Hematopoietic multipotent progenitor cell treated with erythropoietin and hydrocortisone succinate and interleukin-3 and kit ligand, for 8 days (in vitro differentiated cells): ENCODE measurements at places on chromosomes 13 and 19.
A peak's percentile ranks its signal among the peaks of the same experiment; 100 is the strongest.

DNA sequence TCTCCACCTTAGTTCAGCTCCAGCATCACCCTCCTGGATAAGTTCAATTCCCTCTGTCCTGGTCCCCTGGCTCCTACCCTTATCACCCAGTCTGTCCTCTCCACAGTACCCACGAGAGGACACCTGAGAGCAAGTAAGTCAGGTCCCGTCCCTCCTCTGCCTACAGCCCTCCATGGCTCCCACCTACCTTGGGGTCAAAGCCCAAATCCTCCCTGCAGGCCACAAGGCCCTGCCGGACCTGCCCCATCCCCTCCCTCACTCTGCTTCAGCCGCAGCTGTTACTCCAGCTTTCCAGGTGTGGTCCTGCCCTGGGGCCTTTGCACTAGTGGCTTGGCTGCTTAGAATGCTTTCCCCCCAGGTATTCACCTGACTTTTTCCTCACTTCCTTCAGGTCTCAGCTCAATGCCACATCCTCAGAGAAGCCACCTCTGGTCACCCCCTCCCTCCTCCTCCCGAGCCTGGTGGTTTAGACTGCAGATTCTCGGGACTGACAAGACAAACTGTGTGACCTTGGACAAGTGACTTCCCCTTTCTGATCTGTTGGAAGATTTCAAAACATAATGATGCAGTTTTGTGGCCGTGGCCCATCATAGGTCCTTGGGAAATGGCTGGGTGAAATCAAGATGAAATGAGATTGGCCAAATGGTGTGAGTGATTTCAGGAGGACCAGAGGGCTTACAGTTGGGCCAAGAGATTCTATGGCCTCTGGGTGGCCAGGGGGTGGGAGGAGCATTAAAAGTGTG is 3.6 kb downstream of the TUBB4A start:
- DNase-seq = no peak

- DNase-seq = peak; percentile 11
Measured at GRCh38 chr13:80036845-80037504, 304.0 kb downstream of the SPRY2 start.

DNA sequence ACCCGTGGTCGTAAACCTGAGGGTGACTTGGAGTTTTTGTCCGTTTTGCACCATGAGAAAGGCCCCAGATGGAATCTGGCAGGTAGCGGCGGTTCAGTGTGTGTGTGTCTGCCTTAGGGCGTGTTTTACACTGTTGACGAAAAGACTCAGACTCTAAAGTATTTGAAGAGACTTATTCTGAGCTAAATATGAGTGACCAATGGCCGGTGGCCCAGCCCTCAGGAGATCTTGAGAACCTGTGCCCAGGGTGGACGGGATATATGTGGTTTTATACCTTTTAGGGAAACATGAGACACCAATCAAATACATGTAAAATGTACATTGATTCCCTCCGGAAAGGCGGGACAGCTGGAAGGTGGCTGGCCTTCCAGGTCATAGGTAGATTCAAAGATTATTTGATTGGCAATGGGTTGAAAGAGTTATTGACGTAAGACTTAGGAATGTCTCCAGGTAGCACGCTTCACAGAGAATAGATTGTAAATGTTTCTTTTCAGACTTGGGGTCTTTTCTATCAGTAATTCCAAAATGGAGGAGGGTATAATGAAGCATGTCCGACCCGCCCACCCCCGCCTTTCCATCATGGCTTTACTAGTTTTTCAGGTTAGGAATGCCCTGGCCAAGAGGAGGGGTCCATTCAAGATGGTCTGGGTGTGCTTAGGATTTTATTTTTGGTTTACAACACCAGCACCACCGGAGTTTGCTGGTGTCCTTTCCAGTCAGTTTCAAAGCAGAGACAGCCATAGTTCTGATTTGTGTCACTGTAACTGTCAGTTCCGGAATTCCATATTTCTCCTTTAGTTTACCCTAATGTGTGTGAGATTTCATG is 1.0 kb upstream of the ZNF529 start:
- DNase-seq = peak; percentile 41

DNA sequence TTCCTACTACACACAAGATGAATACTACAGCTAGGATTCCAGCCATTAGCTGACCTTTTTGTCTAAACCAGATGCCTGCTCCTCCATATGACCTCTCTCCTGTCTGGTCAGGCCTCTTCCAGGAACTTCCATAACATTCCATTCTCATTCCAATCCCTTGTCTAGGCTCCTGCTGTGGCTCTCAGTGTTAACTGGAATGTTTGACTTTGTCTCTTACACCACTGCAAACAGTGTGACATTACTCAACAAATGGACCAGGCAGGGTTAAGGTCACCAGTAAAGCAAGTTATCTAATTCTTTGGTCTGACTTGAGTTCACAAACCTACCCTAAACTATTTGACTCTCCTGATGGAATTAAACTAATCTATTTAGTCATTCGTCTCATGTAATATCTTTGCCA is 2.1 kb upstream of the GPC6 start:
- DNase-seq = no peak
